LoVo (cell line): ENCODE measurements at places on chromosomes 7 and 10.

GRCh38 chr7:153628825-153629224, 423.4 kb upstream of the DPP6 start:
- no peak for DNase-seq

GRCh38 chr7:78002021-78002420, 203.4 kb downstream of the PHTF2 start:
- DNase-seq: no peak

DNA sequence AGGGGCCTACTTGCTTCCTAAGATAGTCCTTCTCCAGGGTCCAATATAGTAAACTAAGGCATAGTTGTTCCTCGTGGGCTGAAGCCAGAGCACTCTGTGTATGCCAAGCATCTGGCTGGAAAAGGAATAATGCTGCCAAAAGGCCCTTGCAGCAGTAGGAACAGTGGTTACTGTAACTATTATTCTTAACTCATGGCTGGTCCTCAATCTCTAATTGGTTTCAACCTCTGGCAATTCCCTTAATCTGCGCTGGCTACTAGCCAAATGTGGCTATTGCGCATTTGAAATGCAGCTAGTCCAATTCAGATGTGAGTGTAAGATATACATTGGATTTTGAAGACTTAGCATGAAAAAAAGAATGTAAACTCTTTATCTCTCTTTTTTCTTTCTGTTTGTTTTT, 27.8 kb upstream of the LBX1 start:
- no peak for DNase-seq

DNA sequence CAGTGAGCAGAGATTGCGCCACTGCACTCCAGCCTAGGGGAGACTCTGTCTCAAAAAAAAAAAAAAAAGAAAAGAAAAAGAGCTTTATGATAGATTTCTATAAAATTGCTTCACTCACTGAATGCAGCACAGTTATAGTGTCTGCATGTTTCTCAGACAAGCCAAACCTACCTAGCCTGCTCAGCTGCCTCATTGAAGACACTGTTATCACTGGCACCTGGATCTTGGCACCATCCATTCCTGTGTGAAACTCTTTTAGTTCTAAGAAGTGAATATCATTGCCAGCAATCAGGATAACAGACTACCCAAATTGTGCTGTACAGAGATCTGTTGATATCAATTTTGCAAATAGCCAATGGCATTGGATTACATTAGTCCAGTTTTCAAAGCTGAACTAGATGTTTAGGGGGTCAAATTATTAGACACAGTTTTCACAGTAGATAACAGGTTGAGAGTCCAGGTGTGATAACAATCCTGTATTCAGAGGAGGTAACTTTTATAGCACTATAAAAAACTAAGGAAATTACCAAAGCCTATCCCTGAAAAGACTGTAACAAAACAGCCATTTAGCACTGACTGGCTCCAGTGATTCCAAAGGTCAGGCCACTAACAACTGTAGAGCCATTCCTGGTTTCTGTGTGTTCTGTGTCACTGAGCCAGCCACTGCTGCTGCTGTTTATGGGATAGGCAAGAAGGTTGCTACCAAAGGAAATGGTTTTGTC, 17.1 kb downstream of the PDSS1 start:
- peak; percentile 78 for DNase-seq

- peak; percentile 25 for DNase-seq
These were observed 2.4 kb downstream of the NKX2-3 start for GRCh38 chr10:99534939-99535763.

GRCh38 chr7:56609852-56610355, 493.7 kb upstream of the NUPR2 start:
- no peak for DNase-seq

DNA sequence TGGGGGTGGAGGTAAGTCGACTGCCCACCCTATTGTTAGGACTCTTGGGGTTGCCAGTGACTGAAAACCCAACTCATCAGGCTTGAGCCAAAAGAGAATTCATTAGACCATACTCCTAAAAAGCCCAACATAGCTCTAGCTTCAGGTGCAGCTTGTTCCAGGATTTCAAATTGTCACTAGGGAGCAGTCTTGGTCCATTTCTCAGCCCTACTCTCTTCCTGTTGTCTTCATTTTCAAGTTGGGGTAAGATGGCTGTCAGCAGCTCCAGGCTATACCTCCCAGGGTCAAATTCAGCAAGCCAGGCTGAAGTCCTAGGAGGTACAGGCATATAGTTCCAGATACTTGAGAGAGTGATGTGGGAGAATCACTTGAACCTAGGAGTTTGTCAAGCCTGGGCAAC, 14.9 kb upstream of the COL13A1 start:
- no peak for DNase-seq

DNA sequence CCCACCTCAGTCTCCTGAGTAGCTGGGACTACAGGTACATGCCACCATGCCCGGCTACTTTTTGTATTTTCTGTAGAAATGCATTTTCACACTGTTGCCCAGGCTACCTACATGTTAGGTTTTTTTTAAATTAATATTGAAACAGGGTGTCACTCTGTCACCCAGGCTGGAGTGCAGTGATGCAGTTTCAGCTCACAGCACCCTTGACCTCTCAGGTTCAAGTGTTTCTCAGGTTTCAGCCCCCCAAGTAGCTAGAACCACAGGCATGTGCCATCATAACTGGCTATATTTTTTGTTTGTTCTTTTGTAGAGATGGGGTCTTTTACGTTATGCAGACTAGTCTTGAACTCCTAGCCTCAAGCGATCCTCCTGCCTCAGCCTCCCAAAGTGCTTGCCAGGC, 32.4 kb upstream of the ZMIZ2 start:
- DNase-seq: no peak

DNA sequence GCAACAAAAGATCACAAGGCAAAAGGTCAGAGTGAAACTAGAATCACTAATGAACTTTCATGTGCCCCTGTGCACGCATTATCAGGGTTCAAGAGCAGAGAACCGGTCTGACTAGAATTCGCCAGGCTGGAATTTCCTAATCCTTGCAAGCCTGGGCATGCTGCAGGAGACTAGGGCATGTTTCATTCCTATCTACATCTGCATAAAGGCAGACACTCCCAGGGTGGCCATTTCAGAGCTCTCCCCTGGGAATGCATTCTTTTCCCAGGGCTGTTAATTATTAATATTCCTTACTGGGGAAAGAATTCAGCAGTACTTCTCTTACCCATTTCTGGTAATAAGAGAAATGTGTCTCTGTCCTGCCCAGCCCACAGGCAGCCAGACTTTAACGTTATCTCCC, 90.5 kb downstream of the CDC14C start:
- peak; percentile 24 for DNase-seq

DNA sequence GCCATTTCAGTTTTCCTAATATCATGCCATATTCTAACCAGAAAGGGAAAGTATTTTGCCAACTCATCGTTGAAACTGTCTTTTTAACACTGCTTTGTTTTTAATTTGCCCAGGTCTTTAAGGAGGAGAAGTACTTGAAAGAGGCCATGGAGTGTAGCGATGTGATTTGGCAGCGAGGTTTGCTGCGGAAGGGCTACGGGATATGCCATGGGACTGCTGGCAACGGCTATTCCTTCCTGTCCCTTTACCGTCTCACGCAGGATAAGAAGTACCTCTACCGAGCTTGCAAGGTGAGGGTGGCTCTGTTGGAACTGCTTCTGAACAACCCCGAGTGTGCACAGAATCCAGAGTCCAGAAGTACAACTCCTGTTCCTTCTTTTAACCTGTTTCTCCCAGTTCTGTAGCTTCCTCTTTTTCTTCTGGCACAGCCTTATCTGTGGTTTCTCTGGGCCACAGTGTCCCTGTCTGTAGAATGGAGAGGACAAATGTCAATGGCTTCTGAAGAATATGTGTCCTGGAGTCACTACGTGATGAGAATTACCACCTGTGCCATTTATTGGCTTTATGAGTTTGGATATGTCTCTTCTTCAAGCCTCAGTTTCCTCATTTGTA, 60.1 kb downstream of the LANCL2 start:
- no peak for DNase-seq

GRCh38 chr7:69095649-69096048, 502.6 kb upstream of the AUTS2 start:
- DNase-seq: no peak

DNA sequence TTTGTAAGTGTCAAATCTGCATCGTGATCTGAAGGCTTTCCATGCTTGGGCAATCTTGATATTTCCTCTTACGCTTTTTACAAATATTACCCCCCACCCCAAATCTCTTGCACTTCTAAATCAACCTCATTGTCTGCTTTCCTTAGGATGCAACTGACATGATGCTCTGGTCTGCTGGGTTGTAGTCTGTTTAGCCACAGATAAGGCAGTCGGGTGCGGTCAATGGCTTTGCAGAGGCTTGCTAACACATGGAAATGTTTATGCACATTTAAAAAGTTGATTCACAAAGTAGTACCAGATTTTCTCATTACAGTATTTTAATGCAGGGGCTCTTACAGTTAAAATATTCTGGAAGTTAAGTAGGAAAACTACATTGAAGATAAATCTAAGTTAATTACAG, 172.5 kb downstream of the BAMBI start:
- no peak for DNase-seq

- no peak for DNase-seq
These were observed 169.4 kb downstream of the AKR1D1 start for GRCh38 chr7:138245682-138246081.

GRCh38 chr10:78258323-78259030, 224.8 kb downstream of the RPS24 start:
- no peak for DNase-seq

- no peak for DNase-seq
These were observed 217.9 kb downstream of the OTUD1 start for GRCh38 chr10:23656735-23657134.

DNA sequence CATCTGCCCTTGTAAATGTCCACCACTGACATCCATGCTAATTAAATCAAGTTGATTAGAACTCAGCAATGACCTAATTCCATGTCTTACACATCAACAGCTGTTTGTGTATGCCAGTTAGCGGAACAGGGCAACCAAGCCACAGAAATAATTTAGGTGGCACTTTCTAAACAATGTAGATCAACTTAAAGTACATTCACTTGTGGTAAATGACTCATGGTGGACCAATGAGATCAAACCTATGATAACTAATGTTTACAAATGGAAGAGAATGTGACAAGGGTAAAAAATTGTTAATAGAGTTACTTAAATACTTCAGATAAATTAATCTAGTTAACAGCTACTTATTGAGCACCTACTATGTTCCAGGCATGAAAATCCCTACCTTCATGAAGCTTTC, 63.1 kb upstream of the ICA1 start:
- DNase-seq: no peak

GRCh38 chr7:94087664-94088352, 83.7 kb upstream of the BET1 start:
- peak; percentile 85 for DNase-seq

GRCh38 chr7:51629206-51629605, 312.6 kb upstream of the COBL start:
- no peak for DNase-seq

DNA sequence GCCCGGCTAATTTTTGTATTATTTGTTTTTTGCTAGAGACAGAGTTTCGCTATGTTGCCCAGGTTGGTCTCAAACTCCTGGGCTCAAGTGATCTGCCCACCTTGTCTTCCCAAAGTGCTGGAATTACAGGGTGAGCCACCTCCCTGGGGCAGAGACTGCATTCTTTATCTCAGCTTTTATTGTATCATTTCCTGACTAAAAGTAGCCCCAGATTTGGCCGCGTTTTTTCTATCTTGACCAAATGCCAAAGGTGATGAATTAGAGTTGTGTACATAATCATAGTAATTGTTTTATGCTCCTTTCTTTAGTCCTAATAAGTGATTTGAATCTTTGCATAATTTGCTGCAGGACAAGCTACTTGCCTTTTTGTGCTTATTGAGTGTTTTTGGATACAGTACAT, 3.1 kb upstream of the SMNDC1 start:
- DNase-seq: no peak

- DNase-seq: no peak
These were observed 128.7 kb downstream of the AGMO start for GRCh38 chr7:15433151-15433550.

DNA sequence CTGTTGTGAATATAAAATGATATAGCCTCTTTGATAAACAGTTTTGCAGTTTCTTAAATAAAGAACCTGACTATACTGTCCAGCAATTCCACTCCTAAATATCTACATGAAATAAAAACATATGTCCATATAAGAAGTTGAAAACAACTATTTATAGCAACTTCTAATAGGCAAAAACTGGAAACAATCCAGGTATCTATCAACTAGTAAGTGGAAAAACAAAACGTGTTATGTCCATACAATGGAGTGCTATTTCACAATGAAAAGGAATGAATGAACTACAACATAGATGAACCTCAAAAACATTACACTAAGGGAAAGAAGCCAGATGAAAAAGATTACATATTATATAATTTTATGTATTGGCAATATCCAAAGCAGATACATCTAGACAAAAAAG, 268.9 kb downstream of the CSTF2T start:
- DNase-seq: no peak

- no peak for DNase-seq
These were observed 425.2 kb upstream of the VSTM2A start for GRCh38 chr7:54116956-54117355.

DNA sequence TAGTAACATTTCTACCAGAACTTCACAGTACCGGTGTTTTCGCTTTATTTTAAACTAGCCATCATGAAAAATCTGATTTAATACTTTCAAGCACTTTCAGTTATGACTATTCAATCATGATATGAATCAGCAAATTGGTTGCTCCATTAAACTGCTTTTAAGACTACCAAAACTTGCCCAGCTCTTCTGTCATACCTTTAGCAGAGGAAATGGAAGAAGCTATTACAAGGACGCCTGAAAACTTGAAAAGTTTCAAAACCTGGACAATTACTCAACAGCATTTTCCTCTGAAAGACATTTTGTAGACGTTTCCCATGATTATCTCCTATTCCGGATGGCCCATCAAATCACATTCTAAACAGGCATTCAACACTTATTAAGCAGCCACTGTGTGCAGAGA, 2.0 kb downstream of the JAZF1 start:
- DNase-seq: no peak

GRCh38 chr7:112533591-112533990, 52.8 kb downstream of the LSMEM1 start:
- DNase-seq: no peak

GRCh38 chr7:148044173-148044572, 546.4 kb upstream of the C7orf33 start:
- no peak for DNase-seq

GRCh38 chr7:101964680-101965452, 147.4 kb downstream of the CUX1 start:
- no peak for DNase-seq

GRCh38 chr10:47363781-47364180, 15.6 kb downstream of the RBP3 start:
- DNase-seq: no peak

GRCh38 chr10:126519185-126519584, 130.9 kb upstream of the ADAM12 start:
- DNase-seq: no peak

DNA sequence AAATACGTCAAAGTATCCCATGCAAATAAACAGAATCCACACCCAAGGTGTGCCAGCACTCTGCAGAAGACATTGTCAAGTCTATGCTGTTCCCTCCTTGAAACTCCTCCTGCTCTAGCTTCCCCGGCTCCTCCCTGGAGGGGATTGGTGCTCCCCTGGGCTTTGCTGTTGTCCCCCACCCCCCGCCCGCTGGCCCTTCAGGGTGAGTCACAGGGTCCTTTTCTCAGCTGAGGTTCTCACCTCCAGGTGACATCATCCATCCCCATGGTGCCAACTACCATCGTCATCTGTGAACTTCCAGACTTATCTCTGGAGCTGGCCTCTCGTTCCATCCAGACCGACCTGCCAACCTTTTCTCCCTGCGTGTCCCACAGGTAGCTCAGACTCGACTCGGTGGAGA, 77.0 kb downstream of the ITIH5 start:
- DNase-seq: no peak

GRCh38 chr10:59227136-59227673, 50.8 kb downstream of the PHYHIPL start:
- DNase-seq: no peak
